Activated CD4-positive, alpha-beta T cell treated with anti-CD3 and anti-CD28 coated beads for 1 hour (primary cell): ENCODE measurements at places on chromosomes 16 and 17.

DNA sequence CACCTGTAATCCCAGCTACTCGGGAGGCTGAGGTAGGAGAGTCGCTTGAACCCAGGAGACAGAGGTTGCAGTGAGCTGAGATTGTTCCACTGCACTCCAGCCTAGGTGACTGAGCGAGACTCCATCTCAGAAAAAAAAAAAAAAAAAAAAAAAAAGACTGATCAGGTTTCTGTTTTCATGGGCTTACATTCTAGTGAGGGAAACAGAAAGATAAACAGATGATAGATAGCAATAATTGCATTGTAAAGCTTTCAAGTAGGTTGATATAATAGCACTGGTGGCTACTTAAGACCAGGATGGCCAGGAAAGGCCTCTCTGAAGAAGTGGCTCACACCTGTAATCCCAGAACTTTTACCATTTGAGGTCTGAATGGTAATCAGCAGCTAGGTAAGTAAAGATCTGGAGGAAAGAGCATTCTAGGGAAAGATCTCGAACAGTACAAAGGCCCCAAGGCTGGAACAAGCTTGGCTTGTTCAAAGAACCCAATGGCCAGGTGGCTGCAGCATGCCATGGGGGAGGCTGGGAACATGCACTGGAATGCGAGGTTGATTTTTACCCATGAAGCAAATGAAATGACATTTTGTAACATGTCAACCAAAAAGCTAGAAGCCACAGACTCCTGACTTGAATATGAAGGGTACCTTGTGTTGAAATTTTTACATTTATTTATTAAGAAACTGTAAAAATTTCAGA, 108.3 kb upstream of the DHX40 start:
- DNase-seq: no peak

DNA sequence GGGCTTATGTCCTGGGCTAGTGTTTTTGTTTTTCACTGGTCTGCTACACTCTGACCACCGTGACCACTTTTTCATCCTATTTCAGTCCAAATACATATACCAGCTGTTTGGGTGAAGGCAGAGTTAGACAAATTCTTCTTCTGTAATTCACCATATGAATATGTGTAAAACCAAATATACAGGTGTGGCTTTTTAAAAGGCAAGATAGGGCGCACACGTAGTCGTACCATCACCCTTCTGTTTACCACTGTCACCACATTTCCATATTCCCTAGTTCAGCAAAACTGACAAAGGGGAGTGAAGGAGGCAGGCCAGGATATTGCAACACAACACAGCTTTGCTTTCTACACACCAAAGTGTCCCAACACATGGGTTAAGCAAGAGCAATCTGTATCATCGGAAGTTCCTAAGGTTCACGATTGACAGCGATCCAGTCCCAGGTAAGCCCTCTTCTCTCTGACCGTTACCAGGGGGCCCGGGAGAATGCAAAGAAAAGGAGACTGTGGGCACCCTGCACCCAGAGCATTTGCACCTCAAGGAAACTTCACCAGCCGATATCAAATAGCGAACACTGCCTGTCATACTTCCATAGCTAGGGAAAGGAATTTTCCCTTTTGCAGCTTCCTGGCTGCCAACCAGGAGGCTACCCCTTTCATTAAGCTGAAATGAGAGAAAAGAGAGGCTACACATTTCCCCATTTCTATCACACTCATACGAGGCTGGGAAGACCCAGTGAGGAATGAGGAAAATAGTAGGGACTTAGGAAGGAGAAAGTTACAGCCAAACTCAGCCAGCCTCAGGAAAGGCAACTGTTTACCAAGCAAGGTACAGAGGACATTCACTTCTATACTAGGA, 23.1 kb downstream of the CREBBP start:
- no peak for DNase-seq

- DNase-seq: no peak
These were observed 90.1 kb downstream of the EFCAB13 start for GRCh38 chr17:47413872-47414271.

DNA sequence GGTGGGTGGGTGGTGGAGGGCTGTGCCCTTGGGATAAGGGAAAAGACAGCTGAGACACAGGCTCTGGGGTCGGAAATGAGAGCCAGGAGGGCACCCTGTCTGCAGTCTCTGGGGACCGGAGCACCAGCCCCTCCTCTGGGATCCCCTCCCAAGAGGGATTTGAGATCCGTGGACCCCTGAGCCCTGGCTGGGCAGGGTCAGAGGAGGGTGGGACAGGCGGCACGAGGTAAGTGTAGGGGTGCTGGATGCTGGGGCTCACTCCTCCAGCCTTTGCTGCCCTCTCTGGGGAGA, 425 bp downstream of the SGSH start:
- DNase-seq: no peak

DNA sequence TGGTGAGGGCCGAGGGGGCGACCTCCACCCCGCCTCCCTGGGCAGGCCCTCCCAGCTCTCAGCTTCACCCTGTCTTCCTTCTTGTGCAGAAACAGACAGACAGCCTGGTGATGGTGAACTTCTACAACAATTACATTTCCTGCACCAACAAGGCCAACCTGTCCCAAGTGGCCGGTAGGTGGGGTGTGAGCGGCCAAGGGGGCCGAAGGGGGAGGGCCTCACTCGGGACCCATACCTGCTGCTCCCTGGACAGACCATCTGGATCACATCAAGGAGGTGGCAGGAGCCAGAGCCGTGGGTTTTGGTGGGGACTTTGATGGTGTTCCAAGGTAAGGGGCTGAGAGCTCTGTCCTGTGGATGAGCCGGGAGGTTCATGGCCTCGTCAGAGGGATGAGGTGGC, 20.1 kb downstream of the CHMP1A start:
- DNase-seq: no peak

GRCh38 chr17:20206591-20206990, 197.4 kb downstream of the SPECC1 start:
- no peak for DNase-seq

GRCh38 chr17:56186222-56186786, 33.0 kb downstream of the ANKFN1 start:
- DNase-seq: no peak

DNA sequence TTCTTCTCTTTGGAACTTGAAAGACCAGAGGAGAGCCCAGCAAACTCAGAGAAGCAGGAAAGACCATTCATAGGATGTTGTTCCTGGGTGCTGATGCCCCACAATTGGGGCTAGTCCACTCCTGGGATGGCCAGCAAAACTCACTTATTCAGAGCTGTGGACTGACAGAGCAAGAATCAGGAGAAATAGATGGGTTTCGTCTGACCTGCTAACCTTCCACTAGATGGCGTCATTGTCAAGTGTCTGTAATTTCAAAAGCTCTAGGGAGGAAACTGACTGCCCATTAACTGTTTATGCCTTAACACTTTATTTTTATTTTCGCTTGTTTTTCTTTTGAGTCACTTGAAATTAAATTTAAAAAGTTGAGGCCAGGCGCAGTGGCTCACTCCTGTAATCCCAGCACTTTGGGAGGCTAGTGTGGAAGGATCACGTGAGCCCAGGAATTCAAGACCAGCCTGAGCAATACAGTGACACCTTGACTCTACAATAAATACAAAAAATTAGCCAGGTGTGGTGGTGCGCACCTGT, 28.7 kb upstream of the MILR1 start:
- DNase-seq: no peak

DNA sequence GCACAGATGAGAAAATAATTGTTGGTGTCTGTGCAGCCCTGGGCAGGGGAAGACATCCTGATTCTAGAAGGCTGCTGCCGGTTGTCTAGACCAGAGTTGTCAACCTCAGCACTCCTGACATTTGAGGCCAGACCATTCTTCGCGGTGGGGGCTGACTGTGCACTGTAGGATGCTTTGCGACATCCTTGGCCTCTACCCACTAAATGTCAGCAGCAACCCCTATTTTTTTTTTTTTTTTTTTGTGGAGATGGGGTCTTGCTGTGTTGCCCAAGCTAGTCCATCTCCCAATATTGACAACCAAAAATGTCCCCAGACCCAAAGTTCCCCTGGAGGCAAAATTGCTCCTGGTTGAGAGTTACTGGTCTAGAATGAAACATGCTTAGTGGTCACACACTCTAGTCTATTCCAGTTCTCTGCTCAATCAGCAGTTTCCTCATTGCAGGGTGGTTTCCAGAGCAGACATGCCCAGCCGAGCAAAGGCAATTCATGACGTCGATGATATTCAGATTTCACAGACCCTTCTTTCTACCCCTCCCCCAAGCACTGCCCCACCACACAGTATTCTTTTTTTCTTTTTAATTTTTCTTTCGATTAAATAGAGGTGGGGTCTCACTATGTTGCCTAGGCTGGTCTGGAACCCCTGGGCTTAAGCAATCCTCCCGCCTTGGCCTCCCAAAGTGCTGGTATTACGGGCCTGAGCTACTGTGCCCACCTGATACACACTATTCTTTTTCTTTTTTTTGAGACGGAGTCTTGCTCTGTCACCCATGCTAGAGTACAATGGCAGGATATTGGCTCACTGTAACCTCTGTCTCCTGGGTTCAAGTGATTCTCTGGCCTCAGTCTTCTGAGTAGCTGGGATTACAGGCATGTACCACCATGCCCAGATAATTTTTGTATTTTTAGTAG, 9.0 kb downstream of the C17orf99 start:
- DNase-seq: no peak

GRCh38 chr16:69498926-69499325, 66.8 kb upstream of the NFAT5 start:
- DNase-seq: no peak

DNA sequence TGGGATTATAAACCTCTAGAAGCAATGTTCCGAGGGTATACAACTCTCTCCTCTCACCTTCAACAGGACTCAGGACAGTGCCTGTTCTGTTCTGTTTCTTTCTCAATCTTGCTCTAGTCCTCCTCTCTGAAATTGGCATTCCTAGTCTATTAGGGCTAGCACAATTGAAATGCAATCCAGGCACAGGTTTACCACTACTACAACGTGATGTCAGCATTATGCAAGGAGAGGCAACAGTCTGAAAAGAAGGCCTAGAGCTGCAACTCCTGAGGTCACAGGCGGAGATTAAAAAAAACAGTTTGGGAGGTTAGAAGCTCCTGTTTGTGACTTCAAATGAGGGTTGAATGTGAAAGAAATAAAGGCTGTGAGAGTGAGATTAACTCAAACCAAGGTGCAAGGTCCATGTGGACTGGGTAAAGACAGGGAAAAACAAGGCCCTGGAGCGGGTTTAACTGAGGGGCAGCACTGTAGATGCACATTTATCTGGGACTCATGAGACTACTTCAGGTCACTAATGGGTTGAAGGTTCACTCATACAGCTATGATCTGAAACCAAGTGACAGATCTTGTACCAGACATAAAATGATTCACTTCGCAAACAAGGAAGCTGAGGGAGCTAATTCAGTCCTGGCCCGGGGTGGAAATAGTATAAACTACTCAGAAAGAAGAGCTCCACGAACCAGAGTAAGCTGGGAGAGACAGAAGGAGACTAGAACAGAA, 16.8 kb downstream of the AMFR start:
- DNase-seq: no peak

DNA sequence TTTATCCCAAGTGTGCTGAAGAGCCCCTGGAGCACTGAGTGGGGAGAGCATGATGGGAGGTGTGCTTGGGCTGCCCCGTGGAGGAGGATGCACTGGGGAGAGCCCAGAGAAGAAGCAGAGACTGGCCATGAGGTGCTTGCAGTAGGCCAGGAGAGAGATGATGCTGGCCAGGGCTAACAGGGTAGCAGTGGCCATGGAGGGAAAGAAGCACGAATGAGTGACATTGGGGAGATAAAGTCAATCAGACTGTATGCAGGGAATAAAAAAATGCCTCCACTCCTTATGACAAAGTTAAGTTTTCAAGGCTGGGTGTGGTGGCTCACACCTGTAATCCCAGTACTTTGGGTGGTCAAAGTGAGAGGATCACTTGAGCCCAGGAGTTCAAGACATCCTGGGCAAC, 5.4 kb upstream of the TMEM220 start:
- DNase-seq: no peak

DNA sequence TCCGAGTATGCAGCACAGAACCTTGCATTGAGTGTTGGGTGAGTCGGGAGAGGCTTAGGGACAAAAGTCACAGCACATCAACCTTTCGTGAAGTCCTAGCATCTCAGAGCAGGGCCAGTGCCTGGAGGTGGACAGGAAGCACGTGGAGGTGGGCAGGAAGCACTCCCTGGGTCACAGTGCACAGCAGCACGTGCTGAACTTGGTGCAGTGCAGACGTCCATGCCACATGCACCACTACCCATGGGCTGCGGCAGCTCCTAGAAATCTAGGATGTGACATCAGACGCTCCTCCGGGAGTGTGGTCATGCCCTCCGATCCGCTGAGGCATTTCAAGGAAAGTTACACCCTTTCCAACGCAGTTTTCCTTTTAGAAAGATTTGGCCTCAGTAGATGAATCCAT, 83.4 kb upstream of the CHMP6 start:
- DNase-seq: no peak
